Lung microvascular endothelial cell (primary cell): ENCODE measurements at places on chromosomes 12 and 14. TPM values are rescaled to one million over a fixed set of nuclear protein-coding genes. Genes with fewer than 3 reads are reported as not detected.

FAIM2 gene
- not detected in 2 replicates for total RNA-seq

SERPINA10 gene
- total RNA-seq, result not detected in 2 replicates

CIROP gene
- total RNA-seq, result not detected in 2 replicates

ANO2 gene
- 14.4 and 84.1 TPM in 2 replicates for total RNA-seq

MAP1LC3B2 gene
- total RNA-seq, result 0.40 and 0.65 TPM in 2 replicates

SIX6 gene
- total RNA-seq, result not detected in 2 replicates

CEP128 gene
- total RNA-seq, result 2.4 and 3.1 TPM in 2 replicates

ANAPC7 gene
- total RNA-seq, result 24.6 and 37.1 TPM in 2 replicates
